ELF-1 (cell line): ENCODE measurements at places on chromosomes 1 and 21.
A peak's percentile ranks its signal among the peaks of the same experiment; 100 is the strongest.

GRCh38 chr1:180994262-180994661 is 28.4 kb downstream of the STX6 start:
- DNase-seq: no peak

DNA sequence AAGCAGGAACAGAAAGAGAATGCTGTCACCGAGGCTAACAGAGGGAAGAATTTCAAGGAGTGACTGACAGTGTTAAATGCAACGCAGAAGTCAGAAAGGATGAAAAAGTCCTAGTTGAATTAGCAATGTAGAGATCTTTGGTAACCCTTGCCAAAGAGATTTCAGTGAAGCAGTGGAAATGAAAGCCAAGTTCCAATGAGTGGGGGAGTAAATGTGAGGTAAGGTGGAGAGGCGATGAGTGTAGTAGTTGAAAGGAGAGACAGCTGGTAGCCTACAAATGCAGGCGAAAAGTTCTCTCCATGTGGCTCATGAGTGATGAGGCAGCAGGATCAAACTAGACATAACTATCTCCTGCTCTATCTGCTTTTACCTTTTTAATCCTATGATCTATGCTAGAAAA is 74.6 kb upstream of the IPO9 start:
- no peak for DNase-seq

- peak; percentile 90 for DNase-seq
Observed at GRCh38 chr1:68232289-68233148, at the start of gene WLS. Gene WLS, minus strand, starts transcription at chr1:68232523. Its CDS starts 224 bp downstream, at chr1:68232299.

DNA sequence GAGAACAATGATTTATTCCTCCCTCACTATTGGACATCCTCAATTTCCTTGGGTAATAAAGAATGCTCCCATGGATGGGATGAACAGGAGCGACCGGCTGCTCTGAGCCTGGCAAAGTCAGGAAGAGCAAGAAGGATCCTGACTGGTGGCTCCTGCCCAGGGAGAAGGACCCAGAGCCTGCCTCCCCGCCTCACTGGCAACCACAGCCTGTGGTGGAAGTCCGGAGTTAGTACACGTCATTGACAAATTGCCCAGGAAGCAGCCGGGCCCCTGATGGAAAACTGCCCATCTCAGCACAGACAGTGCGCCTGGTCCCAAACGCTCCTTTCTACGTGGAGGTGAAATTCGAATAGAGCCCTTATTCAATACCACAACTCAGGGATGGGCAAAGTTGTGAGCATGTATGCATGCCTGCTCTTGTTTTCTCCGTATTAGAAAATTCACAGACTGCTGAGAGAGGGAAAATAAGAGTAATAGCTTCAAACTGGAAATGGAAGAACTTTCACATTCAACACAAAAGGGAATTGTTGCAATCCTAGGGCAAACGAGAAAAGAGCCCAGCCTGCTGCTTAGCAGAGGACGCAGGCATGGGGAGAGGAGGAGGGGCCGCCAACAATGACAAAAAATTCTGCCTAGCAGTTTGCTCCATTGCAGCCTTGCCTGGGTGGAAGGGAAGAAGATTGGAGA is 397.1 kb upstream of the VAMP3 start:
- DNase-seq: no peak

DNA sequence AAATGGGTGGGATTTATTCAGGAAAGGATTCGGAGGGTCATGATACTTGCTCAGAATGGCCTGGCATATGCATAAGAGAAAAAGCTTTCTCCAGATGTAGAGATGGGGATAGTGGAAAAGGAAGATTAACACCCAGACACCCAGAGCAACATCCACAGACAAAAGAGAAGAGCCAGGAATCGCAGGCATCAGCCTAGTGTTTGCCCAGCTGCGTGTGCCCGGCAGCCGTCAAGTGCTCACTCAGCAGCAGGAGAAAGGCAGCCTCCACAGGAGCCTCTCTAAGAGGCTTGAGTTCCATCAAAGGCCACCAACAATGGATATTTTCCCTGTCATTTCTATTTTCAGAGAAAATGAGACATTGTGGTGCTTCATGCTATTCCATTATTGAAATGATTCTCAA is 54.7 kb downstream of the NTPCR start:
- no peak for DNase-seq

- DNase-seq: no peak
Observed at GRCh38 chr1:203544978-203545816, 51.2 kb downstream of the OPTC start.

- DNase-seq: no peak
Observed at GRCh38 chr1:62523860-62524259, 73.5 kb upstream of the ANGPTL3 start.

- no peak for DNase-seq
Observed at GRCh38 chr1:109786112-109786480, 22.4 kb upstream of the EPS8L3 start.

DNA sequence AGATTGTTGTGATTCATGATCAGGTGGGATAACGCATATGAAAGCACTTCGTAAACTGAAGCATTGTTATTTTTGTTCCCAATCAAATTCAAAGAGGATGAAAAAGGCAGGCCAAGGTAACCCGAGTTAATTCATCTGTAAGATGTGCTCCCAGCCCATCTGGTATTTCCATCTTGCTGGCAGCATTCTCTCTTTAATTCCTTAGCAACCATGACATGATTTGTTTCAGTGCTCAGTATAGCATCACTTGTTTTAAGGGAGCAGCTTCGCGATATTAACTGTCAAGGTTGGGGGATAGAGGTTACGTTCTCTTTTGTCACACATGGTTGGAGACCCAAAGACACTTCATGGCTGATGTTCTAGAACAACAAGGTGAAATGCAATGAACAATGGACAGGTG is 6.4 kb downstream of the TSPAN2 start:
- DNase-seq: no peak

DNA sequence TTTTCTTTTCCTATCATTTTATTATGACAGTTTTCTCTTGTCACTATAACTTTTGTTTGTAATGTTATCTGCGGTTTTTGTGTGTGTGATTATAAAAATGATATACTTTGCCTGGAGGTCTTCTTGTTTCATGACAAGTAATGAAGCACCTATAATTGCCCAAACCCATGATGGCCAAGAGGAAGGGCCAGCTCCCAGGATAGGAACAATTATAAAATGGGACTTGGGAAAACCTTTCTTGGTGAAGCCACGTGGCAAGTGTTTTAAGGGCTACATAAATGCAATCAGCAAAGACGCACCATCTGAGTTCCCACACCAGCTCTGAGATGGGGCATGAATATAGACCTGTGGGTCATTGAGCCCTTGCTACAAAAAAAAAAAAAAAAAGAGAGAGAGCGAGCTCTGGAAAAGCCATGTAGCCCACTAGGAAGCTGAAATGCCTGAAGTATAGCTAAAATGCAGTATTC is 462.6 kb upstream of the RUNX1 start:
- no peak for DNase-seq

DNA sequence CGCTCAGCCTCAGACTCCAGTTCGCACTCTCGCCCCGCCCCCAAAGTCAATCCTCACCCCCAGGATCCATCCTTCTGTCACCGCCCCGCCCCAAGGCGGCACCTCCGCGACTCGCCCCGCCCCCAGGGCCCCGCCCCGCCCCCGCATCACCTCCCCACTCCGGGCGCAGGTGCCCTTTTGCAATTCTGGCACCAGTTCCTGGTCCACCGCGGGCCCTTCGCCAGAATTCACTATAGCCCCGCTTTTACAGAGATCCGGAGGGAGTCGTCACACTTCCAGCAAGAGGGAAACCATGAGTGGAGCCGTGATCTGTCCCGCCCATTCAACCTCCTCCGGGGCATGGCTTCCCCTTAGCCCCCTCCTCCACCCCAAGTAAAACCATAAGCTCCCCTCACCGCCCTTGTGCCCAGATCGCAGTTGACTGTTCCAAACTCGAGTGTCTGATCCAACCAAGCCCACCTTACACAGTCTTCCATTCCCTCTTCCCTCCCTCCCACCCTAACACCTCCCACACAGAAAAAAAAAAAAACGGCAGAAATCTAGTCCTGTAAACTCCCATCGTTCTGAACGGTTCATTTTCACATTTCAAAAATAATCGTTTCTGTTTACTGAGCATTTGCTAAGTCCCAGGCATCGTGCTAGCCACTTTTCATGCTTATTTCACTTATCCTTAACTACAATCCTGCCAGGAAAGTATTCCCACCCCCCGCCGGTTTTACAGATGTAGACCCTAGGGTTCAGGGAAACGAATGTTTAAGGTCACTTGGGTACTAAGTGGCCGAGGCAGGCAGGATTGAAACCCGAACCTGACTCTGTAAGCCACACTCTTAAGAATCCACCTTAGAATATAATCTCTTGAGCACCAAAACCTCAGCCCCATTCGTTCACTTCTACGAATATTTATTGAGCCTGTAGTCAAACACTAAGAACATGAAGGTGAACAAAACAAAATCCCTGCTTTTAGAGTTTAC is 1.3 kb upstream of the DNAJC16 start:
- no peak for DNase-seq

DNA sequence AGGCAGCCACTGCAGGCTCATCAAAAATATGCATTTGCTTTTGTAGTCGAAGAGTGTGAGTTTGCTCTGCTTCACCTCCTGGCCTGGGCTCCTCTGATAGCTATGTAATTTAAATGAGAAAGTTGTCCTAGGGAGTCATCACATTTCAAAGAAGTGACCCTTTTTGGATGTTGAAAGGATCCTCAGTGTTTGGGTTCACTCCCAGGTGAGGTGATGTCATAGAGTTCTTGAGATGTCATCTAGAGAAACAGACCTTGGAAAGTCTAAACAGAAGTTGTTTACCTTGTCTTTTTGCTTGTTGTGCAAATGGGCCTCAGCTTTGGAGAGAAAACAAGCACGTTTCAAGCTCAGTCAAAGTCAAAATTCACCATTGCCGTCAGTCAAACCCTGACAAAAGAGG is 92.0 kb upstream of the BARHL2 start:
- DNase-seq: peak; percentile 78

GRCh38 chr1:245031041-245031440 is 123.7 kb upstream of the KIF26B start:
- DNase-seq: no peak

- DNase-seq: peak; percentile 26
Observed at GRCh38 chr1:5611431-5611830, 380.8 kb downstream of the NPHP4 start.

DNA sequence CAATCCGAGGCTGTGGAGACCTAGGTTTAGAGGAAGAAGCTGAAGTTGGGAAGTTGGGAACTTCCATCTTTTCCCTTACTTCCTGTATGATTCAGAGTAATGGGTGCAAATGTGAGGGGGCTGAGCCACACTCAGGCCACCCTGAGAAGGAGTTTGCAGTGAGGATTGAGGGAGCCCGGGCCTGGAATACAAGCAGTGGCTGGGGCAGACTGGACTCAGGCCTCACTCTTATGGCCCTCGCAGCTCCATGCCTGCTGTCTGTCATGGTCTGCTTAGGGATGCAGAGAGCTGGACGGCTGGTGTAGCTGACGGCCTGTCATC is 73.7 kb upstream of the RAB4A start:
- DNase-seq: no peak

DNA sequence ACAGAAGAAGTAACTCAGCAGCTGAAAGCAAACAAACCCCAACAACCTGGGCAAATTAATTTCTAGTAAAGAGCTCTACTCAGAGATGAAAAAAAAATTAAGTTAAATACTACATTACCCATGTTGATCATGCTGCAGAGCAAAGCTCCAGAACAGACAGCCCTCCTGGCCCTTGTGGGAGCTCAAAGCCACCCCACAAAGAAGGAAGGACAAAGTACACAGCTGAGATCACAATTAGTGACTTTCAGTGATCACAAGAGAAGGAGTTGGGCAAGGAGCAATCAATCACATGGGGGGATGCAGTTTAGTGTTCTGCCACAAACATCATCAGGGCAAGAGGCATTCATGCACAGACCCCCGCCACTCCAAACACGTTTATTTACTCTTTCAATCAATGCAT is 114.2 kb downstream of the DAB1 start:
- no peak for DNase-seq

- no peak for DNase-seq
Observed at GRCh38 chr1:21667348-21668231, 1.6 kb downstream of the RAP1GAP start.

DNA sequence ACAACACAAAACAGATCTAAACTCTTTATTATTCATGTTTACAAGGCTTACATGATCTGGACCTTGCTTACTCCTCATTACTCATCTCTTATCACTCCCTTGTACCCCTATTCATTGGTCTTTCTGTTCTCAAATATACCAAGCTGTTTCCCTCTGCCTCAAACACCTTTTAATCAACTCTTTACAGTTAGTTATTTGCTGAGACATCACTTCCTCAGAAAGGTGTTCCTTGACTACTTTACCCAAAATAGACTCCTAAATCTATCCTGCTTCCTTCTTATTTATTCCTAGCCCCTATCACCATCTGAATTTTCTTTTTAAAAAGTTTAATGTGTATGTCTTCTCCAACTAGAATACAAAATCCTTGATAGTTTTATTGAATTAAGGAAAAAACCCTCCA is 100.6 kb upstream of the SLFNL1 start:
- DNase-seq: no peak

DNA sequence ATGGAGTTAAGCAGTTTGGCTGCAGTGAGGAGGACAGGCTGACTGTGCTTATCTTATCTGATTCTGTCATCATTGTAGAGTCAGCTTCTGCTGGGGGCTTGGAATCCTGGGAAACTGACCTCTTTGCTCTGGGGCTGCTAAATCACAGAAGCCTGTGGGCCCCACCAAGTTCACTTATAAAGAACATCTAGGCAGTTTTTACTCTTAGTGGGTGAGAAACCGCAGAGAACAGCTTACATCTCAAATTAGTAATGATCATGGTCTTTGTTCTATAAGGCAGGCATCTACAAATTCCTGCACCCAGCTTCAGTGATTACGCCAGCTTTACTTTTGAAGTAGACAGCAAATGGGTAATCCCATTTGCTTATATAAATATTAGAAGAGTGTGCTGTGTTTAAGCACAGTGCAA is 75.7 kb downstream of the ZC3H11B start:
- DNase-seq: no peak

DNA sequence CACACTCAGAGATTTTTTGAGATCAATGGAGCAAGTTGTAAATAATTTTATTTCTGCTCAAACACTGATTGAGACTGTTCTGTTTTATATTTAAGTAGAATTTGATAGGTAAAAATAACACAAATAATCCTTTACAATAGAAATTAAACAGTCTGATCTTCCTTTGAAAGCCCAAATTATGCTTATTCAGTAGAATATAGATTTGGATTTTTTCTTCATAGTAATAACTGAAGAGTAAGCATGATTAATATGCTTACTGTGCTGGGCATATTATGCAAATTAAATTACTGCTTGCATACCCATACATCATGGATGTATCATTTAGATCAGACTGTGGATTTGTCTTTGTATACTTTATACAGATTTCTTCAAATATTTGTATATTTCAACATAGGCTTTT is 121.4 kb downstream of the LEPR start:
- no peak for DNase-seq

- no peak for DNase-seq
Observed at GRCh38 chr21:31162827-31163226, 124.6 kb upstream of the KRTAP19-8 start.

- no peak for DNase-seq
Observed at GRCh38 chr1:24344090-24344742, 25.1 kb downstream of the GRHL3 start.

DNA sequence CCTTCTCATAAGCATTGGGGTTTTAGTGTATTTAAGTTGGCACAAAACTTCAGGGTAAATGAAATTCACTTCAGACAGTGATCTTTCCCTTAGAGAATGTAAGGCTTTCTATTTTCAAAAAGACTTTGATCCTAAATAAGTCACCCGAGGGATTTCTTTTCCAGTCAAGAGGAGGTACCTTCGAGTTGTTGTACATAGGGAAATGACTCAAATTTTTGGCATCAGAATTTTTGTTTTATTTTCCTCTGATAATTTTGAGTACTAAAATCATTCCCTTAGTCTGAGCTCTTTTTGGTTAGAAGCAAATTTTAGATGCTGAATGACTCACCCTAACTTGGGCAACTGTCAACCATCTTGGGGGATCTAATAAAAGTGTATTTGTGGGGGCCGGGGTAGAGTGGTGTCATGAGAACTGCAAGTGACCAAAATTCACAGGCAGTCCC is 193.9 kb downstream of the DHRS3 start:
- DNase-seq: no peak
